ENCODE measurements at places on chromosomes 12 and 14.

DNA sequence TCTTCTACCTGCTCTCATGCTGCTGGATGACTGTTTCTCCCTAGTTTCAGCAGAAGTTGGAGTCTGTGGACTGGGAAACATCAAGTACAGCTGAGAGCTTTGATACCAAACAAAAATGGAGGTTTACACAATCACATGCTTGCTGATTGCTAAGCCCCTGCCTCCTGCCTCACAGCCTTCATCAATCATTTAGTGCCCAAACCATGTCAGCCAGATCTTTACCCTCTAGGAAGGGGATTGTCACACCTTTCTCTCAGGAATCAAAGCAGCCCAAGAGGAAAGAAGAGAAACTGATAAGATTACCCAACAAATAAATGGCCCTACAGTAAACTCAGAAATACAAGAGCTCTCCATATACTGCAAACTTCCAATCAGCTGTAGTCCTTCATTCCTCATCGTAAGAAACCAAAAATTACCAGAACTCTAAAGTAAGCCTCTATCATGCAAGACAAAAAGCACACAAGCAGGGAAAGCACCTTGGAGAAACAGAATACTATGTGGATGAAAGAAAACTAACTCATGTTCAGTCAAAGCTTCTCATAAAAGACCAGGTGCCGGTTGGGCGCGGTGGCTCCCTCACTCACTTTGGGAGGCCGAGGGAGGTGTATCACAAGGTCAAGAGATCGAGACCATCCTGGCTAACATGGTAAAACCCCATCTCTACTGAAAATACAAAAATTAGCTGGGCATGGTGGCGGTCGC, 63.6 kb upstream of the RESF1 start:
- DNase-seq, result no peak

- DNase-seq, result no peak
Measured at GRCh38 chr12:59580050-59580449, 15.8 kb upstream of the SLC16A7 start.

DNA sequence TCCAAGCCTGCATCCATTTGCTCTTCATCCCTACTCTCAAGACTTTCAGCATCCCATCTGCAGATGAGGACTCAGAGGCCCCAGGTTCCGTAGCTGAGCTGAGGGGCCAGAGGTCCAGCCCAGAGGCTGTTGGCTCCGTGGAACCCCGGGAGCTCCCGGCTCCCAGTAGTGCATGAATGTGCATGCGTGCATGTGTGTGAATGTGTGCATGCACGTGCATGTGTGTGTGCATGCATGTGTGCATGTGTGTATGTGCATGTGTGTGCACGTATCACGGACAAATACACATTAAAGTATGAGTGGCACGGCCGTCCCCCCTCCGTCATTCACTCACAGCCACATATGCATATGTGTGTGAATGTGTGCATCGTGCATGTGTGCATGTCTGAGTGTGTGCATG, 149.9 kb downstream of the KIF26A start:
- no peak for DNase-seq

- DNase-seq, result no peak
Measured at GRCh38 chr14:56294128-56294527, 175.9 kb downstream of the PELI2 start.

GRCh38 chr12:93484315-93484981, 17.1 kb downstream of the MRPL42 start:
- no peak for DNase-seq

DNA sequence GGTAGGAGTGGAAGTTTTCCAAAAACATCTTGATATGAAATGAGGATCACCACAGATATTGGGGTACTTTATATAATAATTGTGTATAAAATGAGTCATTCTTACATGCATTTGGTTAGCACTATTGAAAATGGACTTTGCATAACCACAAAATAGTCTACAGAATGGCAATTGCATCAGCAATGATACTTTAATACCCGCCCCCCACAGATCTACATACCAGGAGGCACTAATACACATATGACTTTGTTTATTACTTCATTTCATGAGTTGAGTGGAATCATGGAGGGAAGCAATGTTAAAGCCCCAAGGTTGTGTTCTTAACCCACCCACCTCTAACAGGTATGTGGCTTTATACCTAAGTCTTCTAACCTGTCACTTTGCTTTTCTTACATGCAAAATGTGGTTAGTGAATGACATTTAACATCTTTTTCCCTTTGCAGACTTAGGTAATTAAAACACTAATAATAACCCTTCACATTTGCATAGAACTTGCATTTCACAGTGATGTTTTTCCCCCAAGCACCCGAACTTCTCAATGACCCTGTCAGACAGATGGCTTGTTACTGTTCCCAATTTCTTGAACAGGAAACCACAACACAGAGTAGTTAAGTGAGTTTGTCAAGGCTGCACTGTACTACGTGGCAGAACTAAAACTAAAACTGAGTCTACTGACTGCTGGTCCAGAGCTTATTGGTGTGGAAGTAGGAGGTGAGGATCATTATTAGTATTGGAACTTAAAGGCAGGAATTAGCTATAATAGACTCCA, 101.9 kb downstream of the NPAS3 start:
- DNase-seq, result no peak

- DNase-seq, result no peak
Measured at GRCh38 chr12:12072064-12072760, 1.5 kb downstream of the BCL2L14 start.

- DNase-seq, result no peak
Measured at GRCh38 chr12:108647585-108648287, 14.0 kb upstream of the SELPLG start.

DNA sequence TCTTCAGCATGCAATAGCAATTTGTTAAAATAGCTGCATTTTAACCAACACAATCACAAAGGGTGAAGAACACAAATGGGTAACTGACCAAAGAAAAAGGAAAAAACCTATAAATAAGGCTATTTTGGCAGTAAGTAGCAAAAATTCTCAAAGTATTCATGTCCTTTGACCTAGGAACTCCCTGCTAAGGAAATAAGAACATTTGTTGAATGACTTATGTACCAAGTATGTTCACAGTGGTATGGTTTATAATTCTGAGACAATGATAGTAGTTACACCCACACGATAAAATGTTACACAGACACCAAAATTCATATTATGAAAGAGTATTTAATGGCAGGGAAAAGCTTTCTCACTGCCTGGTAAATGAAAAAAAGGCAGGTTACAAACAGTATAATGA, 16.9 kb downstream of the CCDC88C start:
- no peak for DNase-seq

DNA sequence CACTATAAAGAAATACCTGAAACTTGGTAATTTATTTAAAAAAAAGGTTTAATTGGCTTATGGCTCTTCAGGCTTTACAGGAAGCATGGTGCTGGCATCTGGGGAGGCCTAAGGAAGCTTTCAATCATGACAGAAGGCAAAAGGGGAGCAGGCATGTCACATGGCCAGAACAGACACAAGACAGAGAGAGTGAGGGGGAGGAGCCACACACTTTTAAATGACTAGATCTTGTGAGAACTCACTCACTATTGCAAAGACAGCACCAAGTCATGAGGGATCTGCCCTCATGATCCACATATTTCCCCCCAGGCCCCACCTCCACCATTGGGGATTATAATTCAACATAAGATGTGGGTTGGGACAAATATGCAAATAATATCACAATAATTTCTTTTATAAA, 355.6 kb downstream of the DAD1 start:
- DNase-seq, result no peak

DNA sequence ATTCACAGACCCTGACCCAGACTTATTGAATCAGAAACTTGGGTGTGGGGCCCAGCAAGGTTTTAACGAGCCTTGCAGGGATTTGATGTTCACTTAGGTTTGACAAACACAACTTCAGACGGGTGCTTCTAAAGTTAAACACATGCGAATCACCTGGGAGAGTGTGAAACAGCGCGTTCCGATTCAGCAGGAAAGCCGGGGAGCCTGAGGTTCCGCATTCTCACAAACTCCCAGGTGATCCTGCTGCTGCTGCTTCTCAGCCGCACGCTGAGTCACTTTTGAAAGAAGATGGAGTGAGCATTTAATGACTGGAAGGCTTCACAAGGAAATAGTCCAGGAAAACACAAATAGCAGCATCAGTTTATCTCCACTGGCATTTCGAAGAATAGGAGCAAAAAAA, 44.2 kb upstream of the DDX11 start:
- no peak for DNase-seq

DNA sequence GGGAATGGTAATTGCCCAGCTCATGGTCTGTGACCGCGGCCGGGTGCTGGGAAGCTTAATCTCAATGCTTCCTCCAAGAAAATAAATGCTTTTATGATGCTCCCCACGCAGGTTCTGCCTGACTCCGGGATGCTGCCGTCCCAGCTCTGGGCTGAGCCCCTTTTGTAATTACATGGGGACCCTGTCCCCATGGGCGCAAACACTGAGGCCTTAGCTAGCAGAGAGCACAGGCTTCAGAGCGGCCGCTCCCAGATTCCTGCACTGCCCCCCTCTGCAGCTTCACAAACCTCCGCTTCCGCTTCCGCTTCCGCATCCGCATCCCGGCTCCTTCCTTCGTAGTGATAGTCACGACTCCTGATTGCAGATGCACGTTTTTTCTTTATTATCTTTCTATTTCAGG, 129.5 kb downstream of the KIF26A start:
- DNase-seq, result no peak

GRCh38 chr12:98360401-98360800, 155.0 kb upstream of the TMPO start:
- DNase-seq, result no peak

DNA sequence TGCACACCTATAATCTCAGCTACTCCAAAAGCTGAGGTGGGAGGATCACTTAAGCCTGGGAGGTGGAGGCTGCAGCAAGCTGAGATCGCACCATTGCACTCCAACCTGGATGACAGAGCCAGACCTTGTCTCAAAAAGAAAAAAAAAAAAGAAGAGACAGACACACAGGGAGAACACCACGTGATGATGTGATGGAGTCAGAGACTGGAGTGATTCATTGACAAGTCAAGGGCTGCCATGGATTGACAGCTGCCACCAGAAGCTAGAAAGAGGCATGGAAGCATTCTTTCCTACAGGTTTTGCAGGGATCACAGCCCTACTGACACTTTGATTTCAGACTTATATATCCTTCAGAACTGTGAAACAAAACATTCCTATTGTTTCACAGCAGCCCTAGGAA, 3.5 kb upstream of the HCFC2 start:
- no peak for DNase-seq

DNA sequence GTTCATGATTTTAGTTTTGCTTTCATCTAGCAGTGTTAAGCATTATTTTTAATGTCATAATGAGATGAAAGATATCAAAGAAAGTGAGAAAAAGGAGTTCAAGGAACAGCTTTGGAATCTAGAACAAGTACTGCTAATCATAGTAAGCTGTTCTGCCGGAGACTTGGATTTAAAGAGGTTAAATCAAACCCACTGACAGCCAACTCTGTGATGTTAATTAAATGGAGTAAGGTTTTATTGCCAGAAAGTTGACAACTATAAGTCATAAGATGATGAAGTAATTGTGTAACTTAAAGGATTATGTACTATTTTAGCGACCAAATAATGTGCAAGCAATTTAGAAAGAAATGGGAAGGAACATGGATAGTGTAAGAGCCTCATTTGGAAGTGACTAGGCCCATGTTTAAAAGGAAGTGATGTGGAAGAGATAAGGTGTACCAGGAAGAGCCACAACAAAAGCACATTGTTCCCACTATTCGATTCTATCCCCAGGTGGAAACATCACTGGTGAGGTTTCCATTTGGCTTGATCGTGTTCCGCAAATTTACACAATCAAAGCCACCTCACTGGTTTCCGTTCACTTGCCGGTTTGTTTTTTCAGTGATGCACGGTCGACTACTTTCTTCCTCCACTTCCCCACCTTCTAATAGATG, 388.5 kb downstream of the PAWR start:
- no peak for DNase-seq

DNA sequence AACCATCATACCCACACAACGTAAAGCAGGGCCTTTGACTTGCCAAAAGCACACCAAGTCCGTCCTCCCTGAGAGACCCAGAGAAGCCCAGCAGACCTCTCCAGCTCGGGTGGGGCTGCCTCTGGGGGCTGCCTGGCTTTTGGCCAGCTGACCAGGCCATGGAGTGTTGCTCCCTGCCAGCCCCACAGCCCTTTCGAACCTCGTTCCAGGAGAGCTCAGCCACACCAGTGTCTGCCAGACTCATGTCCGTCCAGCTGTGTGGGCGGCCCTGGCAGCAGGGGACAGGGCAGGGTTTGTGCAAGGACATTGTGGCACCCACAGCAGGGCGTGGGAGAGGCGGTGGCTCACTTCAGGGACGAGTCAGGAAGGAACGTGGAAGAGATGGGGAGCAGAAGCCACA, 22.6 kb upstream of the IRF2BPL start:
- no peak for DNase-seq

DNA sequence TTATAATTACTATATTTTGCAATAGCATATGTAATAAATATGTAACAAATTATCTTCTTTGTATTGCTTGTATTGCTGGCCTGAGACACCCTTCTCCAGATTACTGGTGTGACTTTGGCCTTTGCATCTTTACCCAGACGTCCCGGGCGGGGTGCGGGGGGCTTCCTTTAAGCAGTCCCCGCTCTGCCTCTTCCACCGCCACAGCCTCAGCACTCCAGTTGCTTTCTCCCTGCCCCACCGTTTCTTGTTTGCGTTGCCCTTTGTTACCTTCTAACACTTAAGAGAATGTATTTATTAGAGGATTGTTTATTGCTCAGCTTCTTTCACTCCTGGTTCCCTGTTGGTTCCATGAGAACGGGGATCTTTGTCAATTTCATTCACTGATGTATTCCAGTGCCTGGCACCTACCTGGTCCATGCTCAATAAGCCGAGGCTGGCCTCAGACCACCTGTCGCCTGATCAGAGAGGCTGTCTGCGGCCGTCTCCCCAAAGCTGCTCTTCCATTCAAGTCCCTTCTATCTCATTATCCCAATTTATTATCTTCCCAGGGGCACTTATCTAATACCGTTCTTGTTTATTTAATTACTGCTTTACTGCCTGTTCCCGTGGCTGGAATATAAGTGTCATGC, 100.5 kb upstream of the RFLNA start:
- no peak for DNase-seq

DNA sequence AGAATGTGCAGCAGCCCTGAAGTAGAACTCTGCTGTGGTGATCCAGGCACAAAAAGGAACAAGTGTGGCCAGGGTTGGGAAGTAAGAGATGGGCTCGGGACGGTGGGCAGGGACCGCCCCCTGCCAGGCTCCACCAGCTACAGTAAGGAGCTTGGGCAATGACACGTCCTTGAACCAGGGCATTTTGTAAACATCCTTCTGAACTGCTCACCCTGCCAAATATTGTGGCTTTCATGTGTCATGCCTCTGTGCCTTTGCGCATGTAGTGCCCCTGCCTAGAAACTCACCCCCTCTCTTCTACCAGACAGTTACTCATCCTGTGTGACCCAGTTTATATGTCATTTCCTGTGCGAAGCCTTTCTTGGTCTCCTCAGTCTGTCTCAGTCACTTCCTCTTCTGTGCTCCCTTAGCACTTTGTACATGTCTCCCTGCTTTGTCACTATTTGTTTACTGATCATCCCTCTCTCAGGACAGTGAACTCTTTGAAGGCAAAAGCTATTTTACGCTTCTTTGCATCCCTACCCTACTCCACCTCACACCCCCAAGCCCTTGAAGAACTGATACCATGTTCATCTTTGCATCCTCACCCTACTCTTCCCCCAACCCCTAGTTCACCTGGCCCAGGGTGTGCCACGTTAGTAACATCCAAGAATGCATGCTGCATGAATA, 108.9 kb upstream of the PLEKHG7 start:
- DNase-seq, result peak; percentile 59
